Immature natural killer cell (primary cell): ENCODE measurements at places on chromosomes 16 and 17. TPM values are rescaled to one million over a fixed set of nuclear protein-coding genes. Genes with fewer than 3 reads are reported as not detected.

DNA sequence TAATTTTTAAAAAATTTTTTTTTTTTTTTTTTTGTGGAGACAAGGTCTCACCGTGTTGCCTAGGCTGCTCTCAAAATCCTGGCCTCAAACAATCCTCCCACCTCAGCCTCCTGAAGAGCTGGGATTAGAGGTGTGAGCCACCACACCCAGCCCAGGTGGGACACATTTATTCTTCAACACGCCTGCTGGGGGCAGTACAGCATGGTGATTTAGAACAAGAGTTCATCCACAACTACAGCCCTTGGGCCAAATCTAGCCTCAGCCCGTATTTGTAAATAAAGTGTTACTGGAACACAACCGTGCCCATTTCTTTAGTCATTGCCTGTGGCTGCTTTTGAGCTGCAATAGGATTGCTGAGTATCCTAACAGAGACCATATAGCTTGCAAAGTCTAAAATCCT, 92.8 kb downstream of the KATNIP start:
- DNase-seq = no peak

DNA sequence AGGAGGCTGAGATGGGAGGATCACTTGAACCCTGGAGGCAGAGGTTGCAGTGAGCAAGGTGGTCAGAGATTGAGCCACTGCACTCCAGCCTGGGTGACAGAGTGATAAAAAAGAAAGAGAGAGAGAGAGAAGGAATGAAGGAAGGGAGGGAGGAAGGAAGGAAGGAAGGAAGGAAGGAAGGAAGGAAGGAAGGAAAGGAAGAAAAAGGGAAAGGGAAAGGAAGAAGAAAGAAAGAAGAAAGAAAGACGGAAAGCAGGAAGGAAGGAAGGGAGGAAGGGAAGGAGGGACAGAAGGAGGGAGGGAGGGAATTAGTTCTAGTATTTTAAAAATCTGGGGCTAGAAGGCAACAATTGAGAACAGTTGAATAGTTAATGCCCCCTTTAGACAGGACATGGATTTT, 161.5 kb upstream of the CACNG3 start:
- no peak for DNase-seq

DNA sequence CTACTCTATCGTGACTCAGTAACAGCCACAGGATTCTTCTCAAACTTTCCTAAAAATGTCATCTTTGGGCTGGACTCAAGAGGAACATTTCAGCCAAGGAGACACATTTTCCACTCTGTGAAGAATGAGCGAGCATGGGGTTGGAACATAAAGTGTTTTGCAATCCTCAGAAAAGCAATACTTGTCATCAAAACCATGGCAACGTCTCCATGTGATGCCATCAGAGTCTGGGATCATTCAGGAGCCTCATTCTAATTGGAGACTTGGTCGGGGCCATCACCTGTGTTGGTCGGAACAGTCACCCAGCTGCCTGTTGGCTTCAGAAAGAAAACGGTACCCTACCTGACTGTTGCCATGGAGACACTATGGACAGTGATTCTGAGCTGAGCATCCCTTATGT, 25.5 kb downstream of the MYOCD start:
- no peak for DNase-seq

DNA sequence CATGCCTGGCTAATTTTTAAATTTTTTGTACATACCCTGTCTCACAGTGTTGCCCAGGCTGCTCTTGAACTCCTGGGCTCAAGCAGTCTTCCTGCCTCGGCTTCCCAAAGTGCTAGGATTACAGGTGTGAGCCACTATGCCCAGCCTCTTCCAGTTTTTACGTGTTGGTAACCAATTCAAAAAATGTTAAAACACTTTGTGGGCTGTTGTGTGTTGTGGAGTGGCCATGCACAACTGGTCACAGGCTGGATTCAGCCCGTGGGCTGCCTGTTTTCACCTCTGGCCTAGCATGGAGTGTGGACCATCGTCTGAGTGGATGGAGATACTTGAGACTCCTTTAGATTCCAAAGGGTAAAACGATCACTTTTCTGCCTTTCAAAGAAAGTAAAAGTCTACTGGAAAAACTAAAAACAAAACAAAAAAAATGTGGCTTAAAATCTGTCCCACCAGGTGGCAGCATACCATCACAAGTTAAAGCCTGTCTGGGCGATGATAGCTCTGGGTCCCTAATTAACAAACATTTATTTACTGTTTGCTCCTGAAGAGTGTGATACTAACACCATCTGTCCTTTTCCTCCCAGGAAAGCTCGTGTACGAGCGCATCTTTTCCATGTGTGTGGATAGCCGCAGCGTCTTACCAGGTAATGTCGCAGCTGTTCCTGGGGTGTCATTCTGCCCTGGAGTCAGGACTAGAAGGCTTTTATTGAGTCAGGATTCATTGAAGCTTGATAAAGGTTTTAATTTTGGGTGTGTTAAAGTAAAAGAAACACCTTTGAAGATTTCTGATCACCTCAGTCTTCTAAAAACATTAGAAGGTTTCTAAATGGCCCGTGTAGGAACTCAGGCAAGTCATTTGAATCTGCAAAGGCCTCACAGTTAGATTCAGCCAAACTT, 45.8 kb downstream of the VPS35L start:
- no peak for DNase-seq

GRCh38 chr16:29925781-29926710, at the start of gene KCTD13:
Gene KCTD13, minus strand, starts transcription at chr16:29926226. Its CDS starts 193 bp downstream, at chr16:29926033.
- DNase-seq = peak; percentile 95

GRCh38 chr17:42472709-42473521, 14.2 kb downstream of the ATP6V0A1 start:
- no peak for DNase-seq

DNA sequence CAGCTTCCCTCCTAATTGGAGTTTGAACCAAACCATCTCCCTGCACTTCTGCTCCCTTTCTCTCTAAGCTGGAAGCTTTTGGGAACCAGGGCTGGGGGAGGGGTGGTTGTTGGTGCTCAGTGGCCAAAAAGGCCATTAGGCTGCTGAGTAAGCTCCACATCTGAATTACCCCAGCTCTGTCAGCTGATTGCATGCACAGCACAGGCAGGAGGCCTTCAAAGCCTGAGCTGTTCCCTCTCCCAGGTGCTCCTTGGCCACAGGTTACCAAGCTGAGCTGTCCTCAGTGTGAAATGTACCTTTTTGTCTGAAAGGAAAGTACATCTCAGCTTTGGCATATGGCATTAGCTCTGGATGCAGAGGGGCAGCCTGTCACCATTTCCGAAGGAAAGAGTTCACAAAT, 6.2 kb upstream of the TBKBP1 start:
- no peak for DNase-seq

- DNase-seq = no peak
These were observed 307.1 kb downstream of the TMEM114 start for GRCh38 chr16:8283195-8283594.

DNA sequence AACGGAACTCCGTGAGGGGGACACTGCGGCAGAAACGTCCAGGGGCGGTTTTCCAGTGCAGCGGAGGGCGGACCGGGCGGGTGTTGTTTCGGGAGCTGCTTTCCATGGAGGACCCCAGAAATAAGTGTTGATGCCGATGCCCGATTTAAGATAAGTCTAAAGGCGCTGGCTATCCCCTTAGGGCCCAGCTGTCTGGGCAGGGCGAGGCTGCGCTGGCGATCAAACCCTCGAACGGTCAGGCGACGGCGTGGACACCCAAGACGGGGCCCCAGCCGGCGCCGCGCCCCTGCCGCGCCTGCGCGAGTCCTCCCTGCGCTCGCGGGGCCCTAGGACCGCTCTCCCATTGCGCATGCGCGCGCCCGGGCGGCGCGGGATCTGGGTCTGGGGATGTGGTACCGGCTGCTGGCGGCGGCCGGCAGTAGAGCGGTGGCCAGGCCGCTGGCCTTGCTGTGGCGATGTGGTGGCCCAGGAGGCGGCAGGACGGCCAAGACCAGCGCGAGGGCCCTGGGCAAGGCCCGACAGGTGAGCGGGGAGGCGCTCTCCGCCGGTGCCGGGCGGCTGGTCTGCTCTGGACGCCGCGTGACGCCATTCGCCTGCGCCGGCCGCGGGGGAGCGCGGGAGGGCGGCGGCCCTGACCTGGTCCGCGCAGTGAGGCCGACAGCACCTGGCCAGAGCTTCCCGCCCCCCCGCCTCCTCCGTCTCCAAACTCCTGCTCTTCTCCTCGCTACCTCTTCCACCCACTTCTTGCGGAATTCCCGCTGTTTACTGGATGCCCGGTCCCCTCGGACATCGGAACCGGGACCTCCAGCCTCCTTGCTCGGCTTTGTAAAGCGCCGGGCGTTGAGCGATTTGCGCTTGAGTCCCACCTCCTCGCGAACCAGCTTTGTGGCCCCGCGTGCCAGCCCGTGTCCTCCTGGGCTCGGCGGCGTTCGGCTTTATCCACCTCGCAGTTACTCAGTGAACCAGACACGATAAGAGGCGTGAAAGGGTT, 24.0 kb downstream of the DEF8 start:
- DNase-seq = peak; percentile 94

GRCh38 chr16:77696149-77696548, 26.2 kb upstream of the NUDT7 start:
- DNase-seq = no peak

- DNase-seq = no peak
These were observed 83.1 kb downstream of the DNAH17 start for GRCh38 chr17:78493853-78494695.

DNA sequence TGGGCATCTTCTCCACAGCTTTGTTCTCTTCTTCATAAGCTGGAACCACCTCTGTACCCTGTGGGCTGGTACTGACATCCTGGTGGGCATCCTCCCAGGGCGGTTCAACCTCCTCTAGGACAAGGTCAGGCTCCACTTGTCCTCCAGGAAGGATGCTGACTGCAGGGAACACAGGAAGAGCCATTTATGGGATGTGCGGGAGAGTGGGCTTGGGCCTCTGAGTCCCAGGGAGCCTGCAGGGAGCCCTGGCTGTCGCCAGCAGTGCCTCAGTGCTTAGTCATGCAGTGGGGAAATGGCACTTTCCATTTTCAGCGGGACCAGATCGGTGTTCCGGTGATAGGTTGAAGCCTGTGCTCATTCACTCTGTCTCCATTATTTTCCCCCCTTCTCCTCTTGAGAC, 20.5 kb downstream of the CNGB1 start:
- DNase-seq = no peak

DNA sequence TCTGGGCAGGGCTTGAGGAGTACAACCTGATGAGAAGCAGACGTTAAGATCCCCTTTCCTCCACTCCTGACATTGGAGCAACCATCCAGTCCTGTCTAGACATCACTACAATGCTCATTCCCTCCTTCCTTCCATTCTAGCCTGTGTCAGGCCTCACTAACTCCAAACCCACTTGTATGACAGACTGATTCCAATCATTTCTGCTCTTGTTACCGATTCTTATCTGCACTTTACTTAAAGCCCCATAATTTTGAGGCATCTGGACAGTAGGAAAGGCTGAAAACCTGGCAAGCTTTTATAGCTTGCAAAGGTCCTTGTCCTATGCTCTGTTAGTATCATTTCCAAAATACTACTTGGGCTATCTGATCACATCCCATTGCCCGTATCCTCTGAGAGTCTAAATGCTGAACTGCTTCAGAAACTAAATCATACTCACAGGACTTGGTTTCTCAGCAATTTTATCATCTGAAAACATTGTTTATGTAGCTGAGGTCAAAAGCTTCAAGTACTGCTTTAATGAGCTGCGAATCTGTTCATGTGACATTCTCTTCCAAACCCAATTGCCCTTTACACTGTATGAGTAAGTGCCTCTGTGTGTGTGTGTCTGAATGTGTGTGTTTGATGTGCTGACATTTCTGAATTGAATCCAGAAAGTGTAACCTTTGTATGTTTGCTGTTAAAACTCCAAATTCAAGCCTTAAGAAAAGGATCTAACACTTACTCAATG, 57.2 kb upstream of the CACNG3 start:
- no peak for DNase-seq

GRCh38 chr16:21100447-21100846, 50.2 kb downstream of the DNAH3 start:
- no peak for DNase-seq

DNA sequence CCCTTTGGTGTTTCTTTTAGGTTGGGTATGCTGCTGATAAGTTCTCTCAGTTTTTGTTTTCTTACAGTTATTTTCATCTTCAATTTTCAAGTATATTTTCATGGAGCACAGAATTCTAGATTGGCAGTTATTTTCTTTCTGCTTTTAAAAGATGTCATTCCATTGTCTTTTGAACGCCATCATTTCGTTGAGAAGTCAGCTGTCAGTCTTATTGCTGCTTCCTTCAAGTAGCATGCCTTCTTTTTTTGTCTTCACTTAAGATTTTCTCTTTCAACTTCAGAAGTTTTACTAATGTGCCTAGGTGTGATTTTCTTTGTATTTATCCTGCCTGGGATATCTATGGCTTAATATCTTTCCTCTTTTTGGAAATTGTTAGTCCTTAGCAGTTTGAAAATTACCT, 262.2 kb upstream of the PMFBP1 start:
- no peak for DNase-seq

- no peak for DNase-seq
These were observed 16.7 kb upstream of the SLFN11 start for GRCh38 chr17:35390156-35390555.

GRCh38 chr17:9324864-9325263, 250.8 kb downstream of the STX8 start:
- no peak for DNase-seq

DNA sequence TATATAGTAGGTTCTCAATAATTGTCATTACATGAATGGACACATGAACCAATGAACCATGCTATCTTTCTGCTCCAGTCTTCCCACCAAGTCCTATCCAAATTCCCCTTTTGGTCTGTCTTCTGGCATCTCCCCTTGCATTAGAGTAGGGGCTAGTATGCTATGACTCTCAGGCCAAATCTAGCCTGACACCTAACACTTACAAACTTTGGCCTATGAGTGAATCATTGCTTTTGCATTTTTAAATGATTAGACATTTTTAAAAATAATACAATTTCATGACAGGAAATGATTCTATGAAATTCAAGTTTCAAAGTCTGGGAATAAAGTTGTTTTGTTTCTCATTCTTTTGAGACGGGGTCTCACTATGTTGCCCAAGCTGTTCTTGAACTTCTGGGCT, 102.5 kb upstream of the MAF start:
- DNase-seq = no peak

DNA sequence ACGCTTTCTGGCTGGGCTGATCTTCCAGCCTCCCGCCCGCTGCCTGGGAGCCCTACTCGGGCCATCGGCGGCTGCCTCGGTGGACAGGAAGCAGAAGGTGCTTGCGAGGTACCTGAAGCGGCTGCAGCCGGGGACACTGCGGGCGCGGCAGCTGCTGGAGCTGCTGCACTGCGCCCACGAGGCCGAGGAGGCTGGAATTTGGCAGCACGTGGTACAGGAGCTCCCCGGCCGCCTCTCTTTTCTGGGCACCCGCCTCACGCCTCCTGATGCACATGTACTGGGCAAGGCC, 30.7 kb downstream of the CIITA start:
- DNase-seq = no peak

Gene CMC2
- 113 TPM for polyA plus RNA-seq

Gene ITGAX
- polyA plus RNA-seq = 82.9 TPM

Gene ZSCAN10
- polyA plus RNA-seq = not detected

Gene BCO1
- not detected for polyA plus RNA-seq

Gene SNX20
- polyA plus RNA-seq = 28.7 TPM

Gene CLEC18B
- polyA plus RNA-seq = 0.20 TPM

Gene TUBG2
- 4.0 TPM for polyA plus RNA-seq

Gene NOD2
- polyA plus RNA-seq = not detected

Gene SCNN1G
- not detected for polyA plus RNA-seq

Gene TVP23C
- polyA plus RNA-seq = 7.1 TPM

Gene SEC14L5
- polyA plus RNA-seq = not detected

Gene AGRP
- not detected for polyA plus RNA-seq

Gene TMEM98
- polyA plus RNA-seq = not detected

Gene PYY
- not detected for polyA plus RNA-seq
